Cardiac septum (tissue), 1 donor: ENCODE measurements at places on chromosomes 1 and 21. TPM values are rescaled to one million over a fixed set of nuclear protein-coding genes. Genes with fewer than 3 reads are reported as not detected.

The ETNK2 gene
- 1.9 TPM for total RNA-seq

The NPHS2 gene
- not detected for total RNA-seq

The CDA gene
- 4.0 TPM for total RNA-seq

The LPAR3 gene
- total RNA-seq: 2.0 TPM

The GJB3 gene
- not detected for total RNA-seq

The OR2L2 gene
- not detected for total RNA-seq

The CD1E gene
- not detected for total RNA-seq

DNA sequence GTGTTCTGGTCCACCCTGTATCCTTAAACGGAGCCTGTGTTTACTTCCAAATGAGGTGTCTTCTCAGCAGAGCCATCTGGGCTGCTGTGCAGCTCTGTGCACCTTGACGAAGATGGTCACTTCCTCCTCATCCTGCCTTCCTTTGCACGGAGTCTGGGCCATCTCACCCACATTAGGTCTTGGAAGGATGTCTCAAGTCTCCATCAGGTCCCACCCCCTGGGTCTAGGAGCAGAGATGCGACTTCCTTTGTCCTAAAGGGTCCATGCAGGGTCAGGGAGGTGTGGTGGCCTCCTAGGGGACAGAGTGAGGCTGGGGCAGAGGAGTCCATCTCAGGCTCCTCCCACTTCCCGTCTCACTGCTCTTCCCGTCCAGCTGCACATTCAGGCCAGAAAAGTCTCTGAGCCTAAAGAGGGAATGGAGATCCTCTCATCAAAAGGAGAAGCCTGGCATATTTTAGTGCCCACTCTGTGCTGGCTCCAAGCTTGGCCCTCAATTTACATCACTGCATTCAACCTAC lies 209.2 kb downstream of the MATN1 start:
- peak; percentile 56 for DNase-seq

DNA sequence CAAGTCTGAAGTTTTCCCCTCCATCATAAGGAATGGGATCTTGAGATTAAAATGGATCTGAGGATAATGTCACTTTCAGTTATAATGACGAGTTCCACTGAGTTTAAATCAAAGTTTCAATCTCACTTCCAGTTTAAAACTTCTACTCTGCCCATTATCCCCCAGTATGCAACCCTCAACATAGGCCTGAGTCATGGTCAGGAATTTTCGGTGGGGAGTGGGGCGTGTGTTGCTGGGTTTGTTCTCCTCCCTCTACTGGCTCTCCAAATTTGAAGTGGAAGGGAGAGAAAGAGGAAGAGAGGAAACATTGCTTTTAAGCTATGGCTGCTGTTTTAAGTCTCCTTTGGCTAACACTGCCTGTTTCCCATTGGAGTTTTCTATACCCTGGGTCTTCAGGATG lies 152.9 kb downstream of the TM2D1 start:
- no peak for DNase-seq

DNA sequence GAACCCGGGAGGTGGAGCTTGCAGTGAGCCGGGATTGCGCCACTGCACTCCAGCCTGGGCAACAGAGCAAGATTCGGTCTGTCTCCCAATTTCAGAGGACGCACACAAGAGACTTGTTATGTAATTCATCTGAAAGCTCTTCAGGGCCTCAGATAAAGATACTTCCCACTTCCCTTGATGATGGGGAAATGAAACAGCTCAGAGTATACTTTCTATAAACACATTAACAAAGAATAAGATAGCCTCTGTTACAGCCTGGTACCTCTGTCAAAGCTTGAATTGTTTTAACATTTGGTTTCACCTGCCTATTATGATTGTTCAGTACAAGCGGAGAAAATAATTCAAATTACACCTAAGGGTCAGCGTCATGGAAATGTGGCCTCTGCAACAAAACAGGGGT lies 622.9 kb upstream of the ADGRL4 start:
- no peak for DNase-seq

DNA sequence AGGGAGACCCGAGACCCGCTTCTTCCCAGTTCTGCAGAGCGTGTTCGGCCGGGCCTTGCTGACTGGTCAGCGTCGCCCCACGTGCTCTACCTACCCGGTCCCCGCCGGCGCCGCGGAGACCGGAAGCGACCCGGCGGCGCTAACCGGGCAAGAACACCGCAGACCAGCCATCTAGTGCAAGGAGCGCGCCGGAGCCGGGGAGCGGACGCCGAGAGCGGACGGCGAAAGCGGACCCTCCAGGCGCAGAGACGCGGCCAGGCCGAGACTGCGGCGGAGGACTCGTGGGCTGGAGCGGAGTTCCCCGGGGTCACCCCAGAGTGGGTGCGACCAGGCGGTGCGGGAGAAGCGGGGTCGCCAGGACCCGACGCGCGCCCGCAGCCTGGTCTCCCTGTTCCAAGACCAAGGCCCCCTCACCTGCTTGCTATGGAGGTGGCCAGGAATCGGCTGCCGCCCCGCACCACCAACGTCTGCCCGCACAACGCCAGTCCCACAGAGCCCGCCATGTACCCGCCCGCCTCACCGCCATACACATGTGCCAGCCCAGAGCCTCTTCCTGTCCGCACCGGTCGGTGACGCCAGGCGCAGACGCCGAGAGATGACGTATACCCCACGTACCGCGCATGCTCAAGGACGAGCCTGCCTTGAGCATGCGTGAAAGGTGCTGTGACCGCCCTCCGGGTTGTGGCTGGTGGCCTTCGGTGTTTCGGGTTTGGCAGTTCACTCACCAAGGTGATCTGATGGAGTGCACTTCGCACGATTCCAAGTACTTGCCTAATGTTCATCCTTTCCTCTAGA lies at the start of gene WDR4:
Gene WDR4 (minus strand): TSS at position 547 of the 795 bp plus-strand sequence. CDS start 44 bp downstream, at position 503.
- peak; percentile 98 for DNase-seq

GRCh38 chr1:112188611-112189010 lies 199.1 kb upstream of the KCND3 start:
- DNase-seq: no peak

- no peak for DNase-seq
Observed at GRCh38 chr1:206897175-206897574, at the start of gene IL24. Gene IL24, plus strand, starts transcription at chr1:206897443. Its CDS starts 390 bp downstream, at chr1:206897833.

DNA sequence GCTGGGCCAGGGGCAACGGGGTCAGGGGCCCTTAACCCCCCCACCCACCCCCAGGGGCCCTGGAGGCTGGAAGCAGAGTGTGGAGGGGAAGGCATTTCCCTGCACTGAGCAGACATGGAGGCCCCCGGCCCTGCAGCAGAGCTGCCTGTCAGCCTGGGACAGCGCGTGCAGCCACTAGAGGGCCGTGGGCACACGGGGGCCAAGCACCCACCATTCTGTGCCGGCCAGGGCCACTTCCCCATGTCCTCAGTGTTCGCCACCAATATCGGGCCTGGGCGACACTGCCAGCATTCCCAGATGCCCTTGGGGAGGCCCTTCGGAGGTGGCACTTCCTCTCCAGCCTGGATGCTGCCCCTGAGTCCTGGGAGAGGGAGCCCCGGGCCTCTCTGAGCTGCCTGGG lies 23.2 kb upstream of the ARHGEF16 start:
- DNase-seq: no peak

GRCh38 chr1:77605246-77606026 lies 77.0 kb downstream of the ZZZ3 start:
- DNase-seq: peak; percentile 76

- DNase-seq: no peak
Observed at GRCh38 chr1:63691701-63692425, 82.0 kb upstream of the ROR1 start.

DNA sequence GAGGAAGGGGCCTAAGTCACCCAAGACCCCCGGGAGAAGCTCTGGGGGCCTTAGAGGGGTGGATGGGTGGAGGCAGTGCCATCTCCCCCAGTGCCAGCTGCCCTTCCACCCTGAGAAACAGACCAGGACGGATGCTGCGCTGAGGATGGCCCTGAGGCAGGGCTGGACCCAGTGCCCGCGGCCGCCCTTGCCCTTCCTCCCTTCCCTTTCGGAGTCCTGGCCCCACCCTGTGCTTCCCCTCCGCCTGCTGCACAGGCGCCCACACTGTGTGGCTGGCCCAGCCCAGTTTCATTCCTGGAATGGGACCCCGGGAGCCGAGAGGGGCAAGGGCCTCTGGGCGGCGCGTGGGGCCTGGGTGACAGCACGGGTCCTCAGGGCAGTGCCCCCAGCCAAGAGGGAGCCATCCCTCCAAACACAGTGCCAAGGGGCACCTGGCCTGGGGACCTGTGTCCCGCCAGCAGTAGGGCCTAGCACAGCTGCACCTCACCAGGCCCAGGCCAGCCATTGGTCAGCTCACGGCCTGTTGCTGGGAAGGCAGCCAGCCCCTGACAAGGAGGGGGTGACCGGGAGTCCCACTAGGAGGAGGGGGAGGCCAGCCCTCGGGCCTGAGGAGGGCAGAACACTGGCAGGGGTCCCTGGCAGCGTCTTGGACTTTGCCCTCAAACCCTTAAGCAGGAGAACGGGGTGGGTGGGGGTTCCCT lies 13.4 kb upstream of the SKI start:
- no peak for DNase-seq

DNA sequence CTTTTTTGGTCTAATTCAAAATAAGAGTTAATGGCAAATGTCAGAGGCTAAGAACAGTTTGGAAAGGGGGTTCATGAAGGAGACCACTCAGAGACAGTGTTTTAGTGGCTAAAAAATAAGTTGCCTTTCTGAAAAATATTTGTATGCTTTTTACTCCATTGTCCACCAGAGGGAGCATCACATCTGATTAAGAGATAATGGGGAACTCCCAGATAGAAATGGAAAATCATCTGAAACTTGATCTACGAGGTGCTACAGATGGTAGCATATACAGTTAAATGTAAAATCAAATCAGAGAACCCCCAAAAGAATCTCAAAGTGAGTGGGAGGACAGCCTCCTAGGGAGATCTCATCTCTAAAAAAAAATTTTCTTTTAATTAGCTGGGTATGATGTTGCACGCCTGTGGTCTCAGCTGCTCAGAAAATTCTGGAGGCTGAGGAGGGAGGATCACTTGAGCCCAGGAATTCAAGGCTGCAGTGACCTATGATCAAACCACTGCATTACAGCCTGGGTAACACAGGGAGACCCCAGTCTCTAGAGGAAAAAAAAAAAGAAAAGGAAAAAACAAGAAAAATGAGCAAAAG lies 9.7 kb downstream of the SMYD3 start:
- DNase-seq: no peak

DNA sequence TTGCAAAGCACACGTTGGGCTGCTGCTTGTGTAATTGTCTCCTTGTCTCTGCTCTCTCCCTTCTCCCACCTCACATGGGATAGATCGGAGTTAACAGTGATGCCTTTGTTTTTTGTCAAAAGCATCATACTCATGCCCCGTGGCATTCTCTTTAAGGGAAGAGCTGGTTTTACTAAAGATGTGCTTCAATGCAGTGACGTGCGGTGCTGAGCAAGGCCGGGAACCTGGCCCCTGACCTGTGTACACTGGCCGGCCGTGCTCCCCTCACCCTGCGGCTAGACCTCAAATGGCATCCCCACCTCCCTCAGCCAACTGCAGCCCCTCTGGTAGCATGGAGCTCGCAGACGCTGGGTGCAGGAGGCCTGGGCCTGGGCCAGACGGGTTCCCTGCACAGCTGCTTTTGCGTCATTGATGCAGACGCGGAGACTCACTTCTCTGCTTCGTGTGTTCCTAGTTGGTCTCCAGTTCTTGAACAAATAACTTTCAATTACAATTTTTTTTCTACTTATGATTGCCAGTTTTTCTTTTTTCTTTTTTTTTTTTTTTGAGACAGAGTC lies 19.9 kb downstream of the AGPAT3 start:
- DNase-seq: no peak

- DNase-seq: no peak
Observed at GRCh38 chr1:19076841-19077616, 120.6 kb upstream of the IFFO2 start.

DNA sequence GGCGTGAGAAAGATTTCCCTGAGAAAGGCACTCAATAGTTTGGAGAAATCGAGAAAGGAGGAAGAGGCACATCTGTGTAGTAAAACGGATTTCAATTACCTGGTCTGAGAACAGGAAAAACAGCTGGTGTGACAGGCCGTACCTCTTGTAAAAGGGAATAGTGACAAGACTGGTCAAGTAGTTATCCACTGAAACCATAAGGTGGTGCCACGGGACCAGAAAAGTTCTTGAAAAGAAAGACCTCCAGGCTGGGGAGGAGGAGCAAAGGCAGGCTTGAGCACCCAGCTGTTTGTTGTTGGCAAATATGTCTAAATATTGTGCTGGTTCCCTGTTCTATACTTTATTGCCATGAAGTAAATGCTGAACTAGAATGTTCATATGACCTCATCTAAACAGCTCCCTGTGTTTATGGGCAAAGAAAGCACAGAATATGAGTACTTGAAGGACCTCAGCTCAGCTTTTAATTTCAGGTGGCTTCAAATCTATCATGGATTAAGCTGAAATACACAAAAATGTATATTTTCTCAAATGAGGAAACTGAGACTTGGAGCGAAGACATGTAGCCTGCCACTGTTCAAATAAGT lies 4.0 kb downstream of the HAO2 start:
- DNase-seq: no peak

DNA sequence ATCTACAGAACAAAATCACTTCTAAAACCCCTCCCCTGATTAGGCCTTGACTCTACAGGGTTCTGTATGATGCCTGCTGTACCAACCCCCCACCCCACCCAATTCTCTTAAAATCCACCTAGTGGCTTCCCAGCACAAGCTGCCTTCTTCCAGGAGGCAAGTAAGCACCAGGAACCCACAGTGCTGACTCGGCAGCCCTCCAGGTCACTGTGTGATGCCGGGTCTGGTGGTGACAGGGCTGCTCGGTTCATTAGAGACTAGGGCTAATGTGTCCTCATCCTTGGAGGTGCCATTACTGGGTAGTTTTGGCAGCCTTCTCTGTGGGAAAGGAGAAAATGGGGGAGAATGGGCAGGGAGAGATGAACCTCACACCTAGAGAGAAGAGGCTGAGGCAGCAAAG lies 363.5 kb downstream of the PTPRU start:
- no peak for DNase-seq

DNA sequence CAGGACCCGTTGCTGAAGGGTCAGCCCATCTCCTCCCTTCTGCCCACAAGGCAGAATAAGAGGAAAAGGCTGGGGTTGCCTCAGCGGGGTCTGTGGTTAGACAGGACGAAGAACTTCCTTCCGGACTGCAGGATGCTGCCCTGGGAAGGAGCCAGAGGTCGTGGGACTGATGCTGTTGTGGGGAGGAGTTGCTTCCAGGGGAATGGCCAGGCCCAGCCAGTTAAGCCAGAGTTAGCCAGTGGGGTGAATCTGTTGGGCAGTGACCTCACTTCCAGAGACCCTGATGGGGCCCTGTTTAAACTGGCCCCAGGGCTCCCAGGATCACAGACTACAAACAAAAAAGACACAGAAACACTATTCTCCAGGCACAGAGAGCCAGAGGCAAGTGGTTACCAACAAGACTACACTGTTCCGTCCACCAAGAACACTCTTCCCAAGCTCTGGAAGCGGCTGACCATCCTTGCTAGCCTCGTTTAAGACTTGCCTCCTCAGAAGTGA lies 13.0 kb downstream of the FAM229A start:
- DNase-seq: peak; percentile 87

- no peak for DNase-seq
Observed at GRCh38 chr1:172613294-172613693, 45.6 kb upstream of the FASLG start.
